A549 treated with RU486 at 1 μM for 4 hours (cell line): ENCODE measurements at places on chromosomes 5 and 9. TPM values are rescaled to one million over a fixed set of nuclear protein-coding genes. Genes with fewer than 3 reads are reported as not detected.

The UBTD2 gene
- total RNA-seq, result 7.9 to 16.7 TPM (median 15.5 TPM) in 5 replicates

The DMRT3 gene
- not detected in 5 replicates for total RNA-seq

The CD14 gene
- 3.2 to 5.6 TPM (median 3.9 TPM) in 5 replicates for total RNA-seq

The PCDH1 gene
- 1.5 to 3.0 TPM (median 2.0 TPM) in 5 replicates for total RNA-seq

The SLC36A1 gene
- 8.5 to 10.7 TPM (median 9.9 TPM) in 5 replicates for total RNA-seq

The LECT2 gene
- total RNA-seq, result not detected in 5 replicates

The PROB1 gene
- 0.19 to 0.34 TPM (median 0.27 TPM) in 5 replicates for total RNA-seq

The FAM174A gene
- 11.4 to 17.9 TPM (median 12.5 TPM) in 5 replicates for total RNA-seq

The FCHO2 gene
- 8.6 to 13.9 TPM (median 11.4 TPM) in 5 replicates for total RNA-seq
